Naive B cell (primary cell): ENCODE measurements at places on chromosomes 5 and 9.
A peak's percentile ranks its signal among the peaks of the same experiment; 100 is the strongest.

GRCh38 chr5:98977723-98978122 lies 48.9 kb upstream of the CHD1 start:
- DNase-seq = no peak

DNA sequence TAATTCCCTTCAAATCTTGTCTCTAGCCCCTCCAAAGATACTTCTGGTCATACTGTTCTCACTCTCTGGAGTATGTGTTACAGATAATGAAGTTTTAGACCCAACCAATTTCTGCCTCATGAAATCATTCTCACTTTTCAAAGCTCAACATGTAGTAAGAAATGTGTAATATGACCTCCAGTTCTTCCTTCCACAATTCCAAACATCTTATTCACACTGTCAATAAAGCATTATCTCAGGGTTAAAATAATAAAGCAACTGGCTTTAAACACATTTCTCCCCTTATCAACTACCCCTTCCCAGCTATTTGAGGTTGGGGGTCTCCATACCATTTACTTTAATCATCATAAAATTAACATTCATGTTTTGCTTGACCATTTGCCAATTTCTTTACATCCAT lies 654.1 kb downstream of the RAB3C start:
- no peak for DNase-seq

DNA sequence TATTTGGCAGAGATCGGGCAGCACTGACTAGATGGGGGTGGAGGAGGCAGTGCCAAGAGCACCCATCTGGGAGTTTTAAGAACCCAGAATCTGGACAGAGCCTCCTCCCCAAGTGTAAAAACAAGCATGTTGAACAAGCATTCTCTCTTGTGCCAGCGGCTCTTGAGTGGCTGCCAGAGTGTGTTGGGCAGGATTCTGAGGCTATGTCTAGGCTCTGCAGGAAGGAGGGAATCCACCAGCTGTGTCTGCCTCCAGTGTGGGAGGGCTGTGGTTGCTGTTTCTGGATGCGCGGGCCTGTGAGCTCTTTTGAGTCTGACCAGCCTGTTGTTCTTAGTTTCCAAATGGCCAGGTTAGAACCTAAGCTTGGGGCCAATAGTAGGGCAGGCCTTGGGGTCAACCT lies 39.8 kb downstream of the HMCN2 start:
- no peak for DNase-seq

DNA sequence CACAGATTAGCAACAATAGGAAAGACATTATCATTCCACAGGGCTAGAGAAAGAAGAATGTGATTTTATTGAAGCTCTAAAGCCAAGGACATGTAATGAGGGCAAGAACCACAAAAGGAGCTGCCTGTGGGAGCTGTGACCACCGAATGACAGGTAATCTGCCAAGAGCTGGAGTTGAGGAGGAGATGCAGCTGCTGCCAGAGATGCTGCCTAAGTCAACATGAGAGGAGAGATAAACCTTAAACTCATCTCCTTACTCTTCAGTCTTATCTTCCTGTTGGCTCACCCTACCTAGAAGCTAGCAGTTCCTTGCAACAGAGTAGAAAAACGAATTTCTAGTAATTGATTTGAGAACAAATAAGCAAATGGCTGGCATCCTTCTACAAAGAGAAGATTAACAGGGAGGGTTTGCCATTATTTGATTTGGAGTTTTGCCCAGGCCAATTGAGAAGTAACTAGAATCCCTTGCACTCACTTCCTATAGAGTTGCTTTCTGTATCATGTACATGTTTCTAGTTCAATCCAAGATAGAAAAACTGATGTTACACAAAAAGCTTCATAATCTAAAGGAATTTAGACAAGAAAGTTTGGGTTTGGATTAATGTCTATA lies 539.2 kb downstream of the TLE1 start:
- no peak for DNase-seq

DNA sequence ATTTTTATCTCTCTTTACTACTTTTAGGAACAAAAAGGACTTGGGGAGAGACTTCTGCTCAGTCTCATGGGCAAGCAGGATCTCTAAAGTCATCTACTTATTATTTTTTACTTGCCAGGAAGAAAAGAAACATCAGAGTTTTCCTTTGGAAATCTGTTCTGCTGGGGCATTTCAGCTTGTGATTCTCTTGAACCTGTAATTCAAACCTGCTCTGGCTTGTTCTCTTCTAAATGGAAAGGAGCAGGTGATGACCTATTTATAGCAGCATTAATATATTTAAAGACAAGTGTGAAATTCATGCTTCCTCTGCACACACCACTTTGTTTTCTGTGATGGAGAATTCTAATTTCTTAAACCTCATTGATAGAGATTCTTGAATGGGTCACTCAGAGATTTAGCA lies 2.0 kb downstream of the ADCY2 start:
- DNase-seq = no peak

GRCh38 chr9:132946211-132946610 lies 1.8 kb upstream of the TSC1 start:
- DNase-seq = no peak

DNA sequence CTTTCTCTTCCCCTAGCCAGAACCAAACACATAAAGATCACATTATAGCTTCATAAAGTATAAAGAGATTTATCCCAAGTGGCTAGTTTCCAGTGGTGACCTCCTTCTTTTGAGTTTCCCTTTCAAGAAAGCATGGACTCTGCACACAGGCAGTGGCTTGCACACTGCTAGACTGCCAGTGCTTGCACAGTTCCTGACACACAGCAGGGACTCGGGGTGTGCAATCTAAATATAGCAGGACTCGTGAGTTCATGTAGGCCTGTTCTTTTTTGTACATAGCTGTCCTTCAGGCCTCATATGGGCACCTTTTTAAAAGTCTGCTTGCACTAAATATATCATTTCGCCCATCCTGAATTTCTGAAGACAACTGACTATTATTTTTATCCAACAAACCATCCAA lies 308.6 kb downstream of the FBXL7 start:
- no peak for DNase-seq

- no peak for DNase-seq
Measured at GRCh38 chr5:152711801-152712388, 306.8 kb upstream of the NMUR2 start.

DNA sequence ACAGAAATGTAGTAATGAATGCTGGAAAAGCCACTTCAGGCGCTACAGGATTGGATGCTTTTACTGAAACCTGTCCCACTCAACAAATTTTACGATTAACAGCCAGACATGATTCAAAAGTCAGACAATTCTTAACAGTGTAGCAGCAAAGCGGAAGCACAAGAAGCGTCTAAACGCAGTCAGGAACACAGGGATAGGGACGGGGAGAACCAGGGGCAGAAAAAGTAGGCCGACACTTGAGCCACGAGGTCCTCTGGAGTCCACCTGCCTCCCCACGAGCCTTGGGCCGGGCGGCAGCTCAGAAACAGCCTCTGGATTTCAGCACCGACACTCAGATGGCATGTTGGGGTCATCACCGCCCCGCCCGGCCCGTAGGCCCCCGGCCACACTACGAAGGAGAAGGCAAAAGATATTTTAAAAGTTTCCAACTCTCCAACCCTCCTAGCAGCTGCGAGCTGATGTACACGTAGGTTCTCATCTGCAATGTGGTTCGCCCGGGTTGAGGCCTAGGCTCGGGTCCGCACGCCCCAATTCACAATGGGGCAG lies 615 bp downstream of the RACK1 start:
- peak; percentile 18 for DNase-seq

DNA sequence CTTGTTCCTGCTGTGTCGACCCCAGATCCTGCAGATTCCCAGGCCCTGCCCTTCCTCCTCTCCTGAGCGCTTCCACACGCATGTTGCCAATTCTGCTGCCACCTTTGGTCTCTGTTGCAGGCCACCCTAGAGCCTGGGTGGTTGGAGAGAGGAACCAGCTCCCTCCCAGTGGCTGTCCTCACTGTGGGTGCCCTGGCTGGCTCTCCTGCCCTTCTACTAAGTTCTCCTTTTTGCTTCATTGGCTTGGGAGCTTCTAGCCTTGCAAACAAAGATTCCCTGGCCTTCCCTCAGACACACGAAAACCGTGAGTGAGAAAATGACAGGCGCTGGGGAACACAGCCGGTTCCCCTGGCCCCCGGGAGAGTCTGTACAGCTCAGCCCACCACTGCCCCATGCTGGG lies 14.2 kb upstream of the NCS1 start:
- DNase-seq = no peak

GRCh38 chr5:24623031-24623430 lies 21.7 kb downstream of the CDH10 start:
- no peak for DNase-seq

GRCh38 chr5:24042688-24043087 lies 535.3 kb downstream of the PRDM9 start:
- no peak for DNase-seq

DNA sequence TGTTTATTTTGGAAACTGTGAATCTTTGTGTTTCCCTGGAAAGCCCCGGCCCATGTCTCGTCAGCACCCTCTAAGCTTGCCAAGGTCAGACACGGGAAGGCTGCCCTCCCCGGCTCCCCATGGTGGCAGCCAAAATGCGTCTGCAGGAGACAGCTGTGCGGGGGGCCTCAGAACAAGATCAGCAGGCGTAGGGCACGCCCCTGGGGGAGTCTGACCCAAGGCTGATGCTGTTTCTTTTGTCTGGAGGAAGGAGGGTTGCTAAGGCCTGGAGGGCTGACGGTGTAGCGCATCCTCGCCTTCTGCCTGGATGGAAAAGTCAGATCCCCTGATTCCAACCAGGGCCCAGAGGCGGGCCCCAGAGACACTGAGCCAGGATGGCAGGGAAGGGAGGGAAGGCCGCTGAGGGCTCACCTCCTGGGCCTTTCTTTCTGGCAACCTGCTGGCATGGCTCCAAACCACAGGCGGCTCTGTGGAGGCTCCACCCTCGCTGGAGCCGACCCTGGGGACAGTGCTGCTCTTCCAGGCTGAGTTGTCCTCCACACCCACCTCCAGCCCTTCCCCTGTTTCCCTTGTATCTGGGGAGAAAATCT lies 57.2 kb downstream of the OLFM1 start:
- no peak for DNase-seq

DNA sequence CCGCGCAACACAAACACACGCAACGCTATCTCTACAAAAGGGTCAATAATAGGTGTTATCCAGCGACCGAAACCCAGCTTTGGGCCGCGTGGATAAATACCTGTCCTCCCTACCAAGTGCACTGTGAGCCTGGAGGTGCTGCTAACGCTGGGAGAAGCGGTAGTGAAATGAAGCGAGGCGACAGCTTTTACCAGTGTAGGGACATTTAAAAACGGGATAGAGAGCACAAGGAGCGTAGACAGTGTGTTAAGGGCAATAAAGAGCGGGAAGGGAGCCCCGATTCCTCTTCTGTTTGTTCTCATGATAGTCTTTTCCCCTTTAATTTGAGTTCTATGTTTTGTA lies 421 bp upstream of the DEPDC1B start:
- no peak for DNase-seq

DNA sequence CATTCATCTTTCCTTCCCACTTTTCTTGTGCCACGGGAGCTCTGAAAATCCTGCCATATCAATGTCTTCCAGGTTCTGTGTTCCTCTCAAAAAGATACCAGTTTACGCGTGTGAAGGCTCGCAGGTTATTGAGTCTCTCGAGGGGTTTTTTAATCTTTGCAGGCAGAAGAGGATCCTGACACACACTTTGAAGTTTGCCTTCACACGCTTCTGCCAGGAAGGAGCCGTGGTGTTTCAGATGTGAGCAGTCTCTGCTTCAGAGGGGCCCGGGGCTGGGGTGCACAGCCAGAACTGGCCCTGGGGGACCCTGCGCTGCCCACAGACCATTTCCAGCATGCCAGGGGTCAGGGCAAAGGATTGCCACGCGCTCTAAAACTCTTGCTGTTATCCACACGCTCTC lies 167.2 kb downstream of the TTLL11 start:
- no peak for DNase-seq
